ENCODE measurements at places on chromosomes 16 and 17.

GRCh38 chr16:2715966-2716885 is 3.8 kb downstream of the PRSS27 start:
- no peak for DNase-seq

GRCh38 chr17:45129426-45129939 is 2.8 kb downstream of the PLCD3 start:
- no peak for DNase-seq

DNA sequence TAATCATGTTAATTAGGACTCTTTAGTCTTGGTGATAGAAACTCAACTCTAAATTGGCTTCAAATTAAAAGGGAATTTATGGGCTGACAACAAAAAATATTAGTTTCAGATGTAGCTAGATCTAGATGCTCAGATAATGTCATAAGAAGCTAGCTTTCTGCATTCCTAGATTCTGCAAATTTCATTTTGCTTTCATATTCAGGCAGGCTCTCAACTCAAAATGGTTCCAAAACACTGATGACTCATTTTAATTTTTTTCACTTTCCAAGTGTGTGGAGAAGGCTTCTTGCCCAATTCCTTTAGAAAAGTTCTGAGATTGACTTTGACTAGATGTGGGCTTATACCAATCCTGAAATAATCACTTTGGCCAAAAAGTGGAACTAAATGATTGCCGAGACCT is 236.7 kb upstream of the GOT2 start:
- DNase-seq = peak; percentile 28

DNA sequence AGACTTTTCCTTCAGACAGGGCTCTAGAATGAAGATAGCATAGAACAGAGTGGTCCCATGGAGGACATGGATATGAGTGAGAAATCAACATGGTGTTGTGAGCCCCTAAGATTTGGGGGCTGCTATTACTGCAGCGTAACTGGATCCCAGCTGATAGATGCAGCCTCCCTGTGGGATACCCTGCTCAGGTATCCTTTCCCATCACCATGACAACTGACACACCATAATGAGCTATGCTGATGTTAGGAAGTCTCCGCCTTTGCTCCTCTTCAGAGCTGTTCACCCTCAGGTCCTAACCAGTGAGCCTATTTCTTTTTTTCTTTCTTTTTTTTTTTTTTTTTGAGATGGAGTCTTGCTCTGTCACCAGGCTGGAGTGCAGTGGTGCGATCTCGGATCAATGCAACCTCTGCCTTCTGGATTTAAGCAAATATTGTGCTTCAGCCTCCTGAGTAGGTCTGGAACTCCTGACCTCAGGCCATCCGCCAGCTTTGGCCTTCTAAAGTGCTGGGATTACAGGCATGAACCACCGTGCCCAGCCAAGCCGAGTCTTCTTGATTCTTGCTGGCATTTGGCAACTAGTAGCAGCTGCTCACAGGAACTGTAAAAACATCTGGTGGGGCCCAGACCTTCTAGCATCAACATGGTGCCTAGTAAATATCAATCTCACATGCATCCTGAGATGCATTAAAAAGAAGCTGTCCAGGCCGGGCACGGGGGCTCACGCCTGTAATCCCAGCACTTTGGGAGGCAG is 17.1 kb downstream of the STX4 start:
- DNase-seq = no peak

- no peak for DNase-seq
These were observed 6.2 kb downstream of the ACSM5 start for GRCh38 chr16:20415541-20415940.

DNA sequence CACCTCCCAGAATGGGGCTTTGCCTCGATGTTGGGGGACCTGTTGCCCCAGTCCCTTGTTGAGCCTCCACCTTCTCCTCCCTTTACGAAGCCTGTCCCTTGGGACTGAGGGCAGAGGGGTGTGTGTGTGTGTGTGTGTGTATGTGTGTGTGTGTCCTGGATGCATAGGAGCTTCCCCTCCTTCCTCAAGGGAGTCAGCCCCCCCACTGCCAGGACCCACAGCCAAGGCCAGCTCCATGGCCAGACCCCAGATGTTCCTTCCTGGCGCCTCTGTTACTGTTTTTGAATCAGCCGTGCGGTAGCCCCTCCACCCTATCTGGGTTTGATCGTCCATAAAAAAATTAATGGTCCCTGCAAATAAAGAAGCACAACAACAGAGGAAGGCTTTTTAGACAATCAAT is 17.7 kb upstream of the DOK4 start:
- DNase-seq = no peak

DNA sequence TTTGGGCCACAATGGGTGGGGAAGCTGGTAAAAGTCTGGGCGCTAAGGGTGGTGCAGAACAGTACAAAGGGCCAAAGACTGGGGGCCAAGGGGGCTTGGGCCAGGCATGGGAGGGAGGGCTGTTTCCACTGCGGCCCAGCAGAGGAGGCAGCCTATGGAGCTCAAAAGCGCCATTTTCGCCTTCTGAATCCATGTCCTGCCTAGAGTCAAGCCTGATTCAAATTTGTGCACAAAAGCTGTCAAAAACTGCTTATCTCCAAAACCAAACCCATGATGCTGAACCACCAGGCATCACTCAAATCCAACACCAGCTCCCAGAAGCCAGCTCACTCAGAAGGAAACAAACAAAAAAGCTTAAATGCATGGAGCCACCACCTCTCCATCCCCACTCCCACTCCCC is 16.0 kb downstream of the COG7 start:
- DNase-seq = peak; percentile 10

- DNase-seq = peak; percentile 84
These were observed at the start of gene ITGB3 for GRCh38 chr17:47253541-47254402. Gene ITGB3, plus strand, starts transcription at chr17:47253827. Its CDS starts 35 bp downstream, at chr17:47253862.

- peak; percentile 87 for DNase-seq
These were observed 37.1 kb upstream of the ADCY7 start for GRCh38 chr16:50229149-50229726.

GRCh38 chr17:56359518-56359917 is 206.2 kb downstream of the ANKFN1 start:
- DNase-seq = no peak

GRCh38 chr17:4785311-4786105 is 656 bp downstream of the VMO1 start:
- no peak for DNase-seq

DNA sequence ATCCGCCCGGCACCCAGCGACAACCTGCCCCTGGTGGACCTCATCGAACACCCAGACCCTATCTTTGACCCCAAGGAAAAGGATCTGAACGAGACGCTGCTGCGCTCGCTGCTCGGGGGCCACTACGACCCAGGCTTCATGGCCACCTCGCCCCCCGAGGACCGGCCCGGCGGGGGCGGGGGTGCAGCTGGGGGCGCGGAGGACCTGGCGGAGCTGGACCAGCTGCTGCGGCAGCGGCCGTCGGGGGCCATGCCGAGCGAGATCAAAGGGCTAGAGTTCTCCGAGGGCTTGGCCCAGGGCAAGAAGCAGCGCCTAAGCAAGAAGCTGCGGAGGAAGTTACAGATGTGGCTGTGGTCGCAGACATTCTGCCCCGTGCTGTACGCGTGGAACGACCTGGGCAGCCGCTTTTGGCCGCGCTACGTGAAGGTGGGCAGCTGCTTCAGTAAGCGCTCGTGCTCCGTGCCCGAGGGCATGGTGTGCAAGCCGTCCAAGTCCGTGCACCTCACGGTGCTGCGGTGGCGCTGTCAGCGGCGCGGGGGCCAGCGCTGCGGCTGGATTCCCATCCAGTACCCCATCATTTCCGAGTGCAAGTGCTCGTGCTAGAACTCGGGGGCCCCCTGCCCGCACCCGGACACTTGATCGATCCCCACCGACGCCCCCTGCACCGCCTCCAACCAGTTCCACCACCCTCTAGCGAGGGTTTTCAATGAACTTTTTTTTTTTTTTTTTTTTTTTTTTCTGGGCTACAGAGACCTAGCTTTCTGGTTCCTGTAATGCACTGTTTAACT is 1.0 kb downstream of the NOG start:
- DNase-seq = no peak

DNA sequence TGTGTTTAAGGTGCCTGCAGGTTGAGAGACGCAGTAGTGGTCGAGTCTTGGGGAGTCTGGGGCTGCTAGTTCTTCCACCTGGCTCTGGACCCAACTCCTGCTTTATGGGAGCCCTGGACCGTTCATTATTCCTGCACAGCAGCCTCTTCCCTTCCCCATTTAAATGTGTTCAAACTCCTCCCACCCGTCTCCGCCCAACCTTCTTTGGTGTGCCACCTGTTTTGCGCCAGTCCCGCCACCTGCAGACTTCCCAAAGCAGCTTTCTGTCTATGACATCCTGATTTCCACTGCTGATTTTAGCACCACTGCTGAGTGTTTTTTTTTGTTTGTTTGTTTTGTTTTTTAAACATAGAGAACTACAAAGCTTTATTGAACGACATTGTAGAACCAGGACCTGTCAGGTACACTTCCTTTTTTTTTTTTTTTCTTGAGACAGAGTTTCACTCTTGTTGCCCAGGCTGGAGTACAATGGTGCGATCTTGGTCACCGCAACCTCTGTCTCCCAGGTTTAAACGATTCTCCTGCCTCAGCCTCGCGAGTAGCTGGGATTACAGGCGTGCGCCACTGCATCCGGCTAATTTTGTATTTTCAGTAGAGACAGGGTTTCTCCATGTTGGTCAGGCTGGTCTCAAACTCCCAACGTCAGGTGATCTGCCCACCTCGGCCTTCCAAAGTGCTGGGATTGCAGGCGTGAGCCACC is 12.8 kb downstream of the ADORA2B start:
- DNase-seq = no peak

- no peak for DNase-seq
These were observed 113.7 kb downstream of the IRX5 start for GRCh38 chr16:55044201-55044975.

DNA sequence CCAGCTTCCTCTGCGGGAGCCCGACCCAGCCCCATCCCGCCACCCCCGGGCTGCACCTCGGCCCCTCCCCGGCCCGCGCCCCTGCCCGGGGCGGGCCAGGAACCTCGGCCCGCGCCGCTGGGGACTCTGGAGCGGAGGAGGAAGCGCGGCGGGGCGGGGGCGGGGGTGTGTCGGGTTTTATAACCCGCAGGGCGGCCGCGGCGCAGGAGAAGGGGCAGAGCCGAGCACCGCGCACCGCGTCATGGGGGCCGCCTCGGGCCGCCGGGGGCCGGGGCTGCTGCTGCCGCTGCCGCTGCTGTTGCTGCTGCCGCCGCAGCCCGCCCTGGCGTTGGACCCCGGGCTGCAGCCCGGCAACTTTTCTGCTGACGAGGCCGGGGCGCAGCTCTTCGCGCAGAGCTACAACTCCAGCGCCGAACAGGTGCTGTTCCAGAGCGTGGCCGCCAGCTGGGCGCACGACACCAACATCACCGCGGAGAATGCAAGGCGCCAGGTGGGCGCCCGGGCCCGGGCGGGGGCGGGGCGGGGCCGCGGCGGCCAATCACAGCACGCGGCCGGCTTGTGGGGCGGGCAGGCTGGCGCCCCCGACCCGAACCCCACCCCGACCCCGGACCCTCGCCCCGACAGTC is at the start of gene ACE:
Gene ACE (plus strand): TSS at position 208 of the 626 bp plus-strand sequence. CDS start 34 bp downstream, at position 242.
- peak; percentile 33 for DNase-seq
